ENCODE measurements at places on chromosomes 7 and 10.

GRCh38 chr10:28179743-28180099 lies 123.1 kb downstream of the MPP7 start:
- DNase-seq = no peak

GRCh38 chr10:80407812-80408241 lies 524 bp upstream of the PRXL2A start:
- peak; percentile 3 for DNase-seq

DNA sequence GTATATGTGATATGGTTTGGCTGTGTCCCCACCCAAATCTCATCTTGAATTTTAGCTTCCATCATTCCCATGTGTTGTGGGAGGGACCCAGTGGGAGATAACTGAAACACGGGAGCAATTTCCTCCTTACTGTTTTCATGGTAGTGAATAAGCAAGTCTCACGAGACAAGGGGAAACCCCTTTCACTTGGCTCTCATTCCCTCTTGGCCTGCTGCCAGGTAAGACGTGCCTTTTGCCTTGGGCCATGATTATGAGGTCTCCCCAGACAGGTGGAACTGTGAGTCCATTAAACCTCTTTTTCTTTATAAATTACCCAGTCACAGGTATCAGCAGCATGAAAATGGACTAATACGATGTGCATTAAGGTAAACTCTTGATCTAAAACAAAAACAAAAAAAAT lies 357.1 kb upstream of the AOAH start:
- peak; percentile 5 for DNase-seq

GRCh38 chr7:21965291-21965690 lies 19.6 kb upstream of the CDCA7L start:
- no peak for DNase-seq

GRCh38 chr7:28613262-28613661 lies 200.9 kb downstream of the CREB5 start:
- no peak for DNase-seq

GRCh38 chr7:140053812-140054539 lies 8.8 kb downstream of the PARP12 start:
- no peak for DNase-seq

DNA sequence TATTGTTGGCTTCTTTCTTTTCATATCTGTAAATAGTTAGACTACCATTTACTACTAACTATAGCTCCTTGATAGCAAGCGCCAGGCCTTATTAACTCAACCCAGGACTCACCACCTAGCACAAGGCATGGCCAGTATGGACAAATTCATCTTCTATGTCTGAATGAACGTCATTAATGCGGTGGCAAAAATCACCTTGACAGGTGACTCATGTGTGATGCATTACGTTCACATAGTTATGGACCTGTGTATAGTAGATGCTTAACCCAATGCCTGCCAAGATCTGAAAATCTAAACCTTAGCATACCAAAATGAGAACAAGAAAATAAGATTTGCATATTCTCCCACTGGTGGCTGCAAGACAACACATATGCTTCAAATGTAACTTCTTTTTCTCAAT lies 300.8 kb downstream of the PARD3 start:
- DNase-seq = no peak

- DNase-seq = no peak
Measured at GRCh38 chr10:88705958-88706357, at the start of gene LIPK. LIPK (plus strand) TSS chr10:88706249; CDS start chr10:88724544, 18,295 bp downstream.

GRCh38 chr7:119900996-119901672 lies 371.8 kb upstream of the KCND2 start:
- DNase-seq = no peak

GRCh38 chr10:387909-388660 lies 252.8 kb downstream of the ZMYND11 start:
- no peak for DNase-seq

- DNase-seq = no peak
Measured at GRCh38 chr10:60428387-60428737, 38.7 kb upstream of the ANK3 start.

- no peak for DNase-seq
Measured at GRCh38 chr10:71238626-71239025, 26.3 kb downstream of the UNC5B start.

- DNase-seq = no peak
Measured at GRCh38 chr10:124451276-124451675, 1.4 kb upstream of the NKX1-2 start.

- no peak for DNase-seq
Measured at GRCh38 chr7:1663223-1663622, 6.9 kb upstream of the ELFN1 start.

GRCh38 chr7:74525881-74526280 lies 72.2 kb downstream of the GTF2IRD1 start:
- no peak for DNase-seq

- DNase-seq = no peak
Measured at GRCh38 chr7:40622941-40623501, 488.2 kb downstream of the SUGCT start.

Measured in CD4-positive, alpha-beta T cell treated with Interleukin-4 for 1 hour (primary cell).